ENCODE measurements at places on chromosomes 11 and 22.

DNA sequence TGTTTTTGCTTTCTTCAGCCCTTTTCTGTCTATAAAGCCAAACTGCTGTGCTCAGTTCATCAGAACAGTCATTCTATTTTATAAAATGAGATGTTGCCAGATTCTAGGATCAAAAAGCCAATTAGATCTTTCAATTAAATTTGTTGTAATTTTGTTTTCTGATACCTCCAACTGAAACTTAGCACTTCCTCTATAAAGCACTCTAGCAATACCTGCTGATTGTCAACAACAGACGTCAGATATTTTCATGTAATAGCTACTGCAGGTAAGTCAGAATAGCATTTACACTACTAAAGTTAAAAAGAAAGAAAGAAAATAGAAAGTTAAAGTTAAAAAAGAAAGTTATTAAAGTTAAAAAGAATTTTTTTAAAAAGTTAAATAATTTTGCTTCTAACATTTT lies 19.6 kb downstream of the RRAS2 start:
- DNase-seq, result no peak

DNA sequence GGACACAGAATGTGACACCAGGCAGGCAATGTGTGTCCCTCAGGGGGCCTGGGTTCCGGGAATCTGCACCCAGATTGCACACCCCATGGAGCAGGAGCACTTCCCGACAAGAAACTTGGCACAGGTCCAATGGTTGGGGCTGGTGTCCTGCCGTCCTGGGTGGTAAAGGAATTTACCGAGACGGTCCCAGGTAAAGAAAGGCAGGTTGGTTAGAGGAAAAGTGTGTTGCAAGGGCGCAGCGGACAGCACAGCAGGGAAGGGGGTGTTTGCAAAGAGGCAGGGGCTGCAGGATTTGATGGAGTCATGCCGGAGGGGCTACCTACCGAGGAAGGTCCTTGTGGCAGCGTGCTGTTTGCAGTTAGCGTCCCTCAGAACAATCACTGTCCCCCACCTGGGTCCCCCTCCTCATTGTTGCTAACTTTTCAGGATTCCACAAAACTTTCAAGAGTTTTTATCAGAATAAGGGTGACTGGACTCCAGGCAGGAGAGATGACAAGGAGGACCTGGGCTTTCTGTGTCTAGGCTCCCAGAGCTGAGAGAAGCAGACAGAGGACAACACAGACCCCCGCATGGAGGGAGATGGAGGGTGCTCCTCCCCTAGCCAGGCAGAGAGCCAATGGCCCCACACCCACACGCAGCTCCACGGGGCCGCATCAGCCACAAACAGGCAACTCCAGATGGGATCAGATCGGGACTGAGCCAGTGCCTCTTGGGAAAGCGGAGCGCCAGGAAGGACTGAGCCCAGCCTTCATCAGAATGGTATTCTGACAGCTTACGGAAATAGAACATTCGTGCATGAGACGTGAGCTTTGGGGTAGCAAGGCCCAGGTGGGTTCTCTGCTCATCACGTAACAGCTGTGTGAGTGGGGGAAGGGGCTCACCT lies 1423.9 kb downstream of the BRD1 start:
- no peak for DNase-seq

GRCh38 chr11:128342511-128343134 lies 244.7 kb downstream of the ETS1 start:
- peak; percentile 41 for DNase-seq

- DNase-seq, result peak; percentile 29
These were observed 2.1 kb upstream of the MTFP1 start for GRCh38 chr22:30423301-30423958.

DNA sequence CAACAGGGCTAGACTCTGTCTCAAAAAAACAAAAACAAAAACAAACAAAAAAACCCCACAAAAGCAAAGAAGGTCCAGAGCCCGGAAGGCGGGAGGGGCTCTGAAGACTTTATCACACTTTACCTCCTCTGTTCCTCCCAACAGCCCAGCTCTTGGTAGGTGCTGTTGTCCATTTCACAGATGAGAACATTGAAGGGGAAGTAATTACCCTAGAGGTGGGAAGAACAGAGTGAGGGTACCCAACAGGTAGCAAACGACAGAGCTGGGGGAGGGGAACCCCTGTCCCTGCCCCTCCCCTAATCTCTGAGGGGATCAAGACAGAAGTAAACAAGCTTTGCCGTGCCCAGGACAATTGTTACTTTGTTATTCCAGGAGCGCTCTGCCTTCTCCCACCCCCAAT lies 1.0 kb upstream of the BIK start:
- no peak for DNase-seq

GRCh38 chr11:114301088-114301487 lies 4.9 kb downstream of the NNMT start:
- no peak for DNase-seq

- no peak for DNase-seq
These were observed 83.7 kb downstream of the FAT3 start for GRCh38 chr11:92308366-92308765.

GRCh38 chr22:48261706-48262105 lies 1499.3 kb downstream of the TBC1D22A start:
- no peak for DNase-seq

DNA sequence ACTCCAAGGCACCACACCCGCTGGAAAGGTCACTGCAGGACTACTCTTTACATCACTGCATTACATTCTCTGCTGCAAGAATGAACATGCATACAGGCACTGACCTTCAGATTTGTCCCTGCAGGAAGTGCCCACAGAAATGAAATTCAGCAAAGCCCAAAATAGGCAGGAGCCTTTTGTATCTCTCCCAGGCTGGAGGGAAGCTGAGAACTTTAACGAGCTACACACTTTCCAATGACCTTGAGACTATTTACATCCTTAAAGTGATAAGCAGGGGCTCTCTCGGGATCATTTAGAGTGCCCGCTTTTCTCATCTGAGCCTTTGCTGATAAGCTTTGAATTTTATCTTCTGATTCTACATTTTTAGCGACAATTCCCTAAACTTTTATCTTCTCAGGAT lies 12.5 kb downstream of the FEZ1 start:
- DNase-seq, result no peak

- no peak for DNase-seq
These were observed 91.6 kb downstream of the STIM1 start for GRCh38 chr11:3947061-3947460.

DNA sequence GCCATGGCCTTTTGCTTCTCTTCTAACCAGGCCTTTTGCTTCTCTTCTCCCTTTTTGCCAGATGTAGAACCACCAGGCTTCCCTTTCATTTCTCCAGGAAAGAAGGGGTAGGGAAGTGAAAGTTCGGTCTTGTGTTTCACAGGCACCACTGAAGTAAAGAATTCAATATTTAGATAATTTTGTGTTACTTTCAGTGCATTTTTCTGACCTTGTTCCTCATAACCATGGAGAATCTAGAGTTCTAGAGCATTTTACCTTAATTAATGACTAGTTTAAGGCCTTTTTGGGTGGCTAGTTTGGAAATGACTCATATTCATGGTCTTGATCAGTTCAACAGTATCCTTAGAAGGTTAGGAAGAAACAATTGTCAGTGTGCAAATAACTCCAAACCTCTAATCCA lies 22.7 kb downstream of the GRAMD1B start:
- no peak for DNase-seq

DNA sequence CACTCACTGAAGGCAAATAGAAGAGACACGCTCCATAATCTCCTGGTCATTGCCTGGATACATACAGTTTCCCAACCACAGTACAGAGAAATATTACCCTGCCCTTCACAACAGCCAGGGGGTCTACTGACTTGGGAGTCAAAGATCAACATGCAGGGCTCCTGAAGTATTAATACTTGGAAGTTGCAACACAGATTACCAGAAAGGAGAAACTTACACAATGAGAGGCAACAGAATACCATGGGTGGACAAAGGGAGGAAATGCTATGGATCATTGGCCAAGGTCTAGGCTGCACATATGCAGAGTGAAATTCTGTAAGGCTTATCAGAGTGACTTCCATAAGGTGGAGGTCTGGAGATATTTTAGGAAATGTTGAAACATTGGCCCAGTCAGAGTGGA lies 267.9 kb upstream of the FAT3 start:
- DNase-seq, result no peak

DNA sequence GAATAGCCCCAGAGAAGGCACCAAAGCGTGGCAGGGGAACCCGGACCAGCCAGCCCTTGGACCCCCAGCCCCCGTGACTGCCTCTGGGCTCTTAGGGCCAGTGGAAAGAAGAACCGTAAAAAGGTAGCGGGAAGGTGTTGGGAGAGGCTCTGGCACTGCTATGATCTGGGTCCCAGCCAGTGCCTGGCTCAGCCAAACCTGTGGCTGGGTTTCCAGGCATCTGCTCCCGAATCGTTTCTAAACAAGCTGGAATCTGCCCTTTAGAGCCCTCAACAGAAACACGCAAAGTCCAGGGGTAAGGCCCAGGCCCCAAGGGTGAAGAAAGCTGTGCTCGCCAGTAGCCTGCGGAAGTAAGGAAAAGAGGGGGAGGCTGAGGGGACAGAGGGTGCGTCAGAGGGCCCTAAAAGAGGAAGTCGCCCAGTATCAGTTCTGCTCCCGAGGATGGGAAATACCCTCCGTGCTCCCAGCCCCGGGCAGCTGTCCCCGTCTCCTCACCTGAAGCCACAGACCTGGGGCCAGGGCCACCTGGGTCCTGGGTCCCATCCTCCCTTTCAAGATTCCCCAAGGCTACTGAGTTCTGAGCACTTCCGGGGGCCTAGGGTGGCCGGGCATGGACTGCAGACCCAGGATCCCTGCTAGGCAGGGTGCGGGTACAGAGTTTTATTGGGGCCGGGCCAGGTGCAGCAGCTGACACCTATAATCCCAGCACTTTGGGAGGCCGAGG lies 24.7 kb downstream of the IL10RA start:
- DNase-seq, result no peak

DNA sequence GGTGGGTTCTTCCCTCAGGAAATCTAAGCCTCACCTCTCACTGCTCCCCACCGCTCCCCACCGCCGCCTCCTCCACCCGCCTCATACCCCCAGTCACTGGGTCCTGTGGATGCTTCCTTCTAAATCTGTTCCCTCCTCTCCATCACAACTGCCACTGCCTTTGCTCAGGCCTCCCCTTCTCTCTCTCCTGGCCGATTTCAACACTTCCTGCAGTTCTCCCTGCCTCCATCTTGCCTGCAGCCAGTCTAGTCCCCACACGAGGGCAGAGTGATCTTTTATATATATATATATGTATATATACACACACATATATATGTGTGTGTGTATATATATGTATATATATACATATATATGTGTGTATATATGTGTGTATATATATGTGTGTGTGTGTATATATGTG lies 27.8 kb downstream of the CREB3L1 start:
- DNase-seq, result no peak

DNA sequence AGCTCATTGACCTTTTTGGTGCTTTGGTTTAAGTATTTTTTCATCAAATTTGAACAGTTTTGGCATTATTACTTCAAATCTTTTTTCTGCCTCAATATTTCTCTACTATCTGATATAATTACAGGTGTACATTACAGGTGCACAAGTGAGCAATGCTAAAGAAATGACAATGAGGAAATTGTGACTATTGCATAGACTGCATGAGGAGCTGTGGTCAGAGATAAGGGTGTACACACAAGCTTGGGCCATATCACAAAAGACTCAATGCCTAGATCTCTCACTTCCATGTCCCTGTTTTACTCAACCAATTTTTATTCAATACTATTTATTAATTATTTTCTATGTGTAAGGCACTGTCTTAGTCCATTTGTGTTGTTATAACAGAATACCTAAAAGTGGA lies 251.0 kb upstream of the UBASH3B start:
- no peak for DNase-seq

Data from stimulated activated CD8-positive, alpha-beta memory T cell treated with anti-CD3 and anti-CD28 coated beads, Interleukin-7, amount 100 ng/mL, for 24 hours (primary cell).